Kidney (tissue), 22 donors: ENCODE measurements at places on chromosomes 2 and 18.

- DNase-seq, result no peak
Measured at GRCh38 chr18:35331367-35332087, 12.7 kb downstream of the ZNF24 start.

DNA sequence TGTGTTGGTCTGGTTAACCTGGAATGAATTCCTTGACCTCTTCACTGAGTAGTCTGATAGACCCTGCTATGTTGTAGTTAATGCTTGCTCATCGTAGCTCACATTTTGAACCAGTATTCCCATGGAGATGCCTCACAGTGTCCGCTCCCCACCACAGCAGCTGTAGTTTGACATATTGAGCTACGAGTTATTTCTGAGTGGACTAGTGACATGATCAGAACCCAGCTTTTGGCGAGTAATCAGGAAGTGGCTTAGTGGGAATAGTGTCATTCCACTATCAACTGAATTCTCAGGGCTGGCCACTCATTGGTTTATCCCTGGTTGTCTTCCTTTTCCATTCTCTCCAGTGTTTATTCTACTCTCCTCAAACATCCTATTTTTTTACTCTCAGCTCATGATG, 102.7 kb downstream of the MYO1B start:
- DNase-seq, result no peak

DNA sequence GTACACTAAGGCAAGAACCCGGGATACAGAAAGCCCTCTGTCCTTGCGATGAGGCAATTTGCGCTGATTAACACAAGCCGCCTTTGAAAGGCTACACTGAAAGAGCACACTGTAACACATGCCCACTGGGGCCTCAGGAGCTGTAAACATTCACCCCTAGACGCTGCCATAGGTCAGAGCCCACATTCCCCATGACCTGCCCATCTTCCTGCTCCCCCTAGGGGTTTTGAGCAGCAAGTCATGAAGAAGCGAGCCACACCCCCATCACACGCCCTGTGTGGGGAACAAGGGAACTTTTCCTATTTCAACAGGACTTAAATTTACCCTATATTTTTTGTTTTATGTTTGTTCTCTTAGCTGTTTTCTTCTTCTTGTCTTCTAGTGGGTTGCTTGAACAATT, 47.8 kb upstream of the SLC4A10 start:
- DNase-seq, result no peak

- DNase-seq, result no peak
Measured at GRCh38 chr2:202344178-202344577, 31.9 kb upstream of the BMPR2 start.

DNA sequence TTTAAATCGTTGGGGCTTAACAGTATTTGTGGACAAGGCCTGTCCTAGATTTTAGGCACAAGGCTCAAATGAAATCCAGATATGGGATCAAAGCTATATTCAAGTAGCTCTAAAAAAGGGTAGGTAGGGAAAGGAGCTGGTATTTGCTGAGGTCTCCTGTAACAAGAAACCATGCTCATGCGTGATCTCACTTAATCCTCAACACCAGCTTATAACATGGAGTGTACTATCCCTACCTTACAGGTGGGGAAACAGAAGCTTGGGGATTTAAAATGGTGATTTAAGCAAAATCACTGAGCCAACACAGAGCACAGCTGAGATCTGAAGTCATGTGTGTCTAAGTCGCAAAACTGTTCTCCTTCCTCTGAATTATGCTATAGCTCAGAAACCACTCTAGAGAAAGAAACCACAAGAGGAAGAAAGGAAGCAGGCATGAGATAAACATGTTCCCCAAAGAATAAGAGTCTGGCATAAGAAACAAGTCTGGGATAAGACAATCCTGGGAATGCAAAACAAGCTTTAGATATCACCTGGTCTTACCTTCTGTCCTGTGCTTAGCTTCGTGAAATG, 43.1 kb downstream of the CYRIA start:
- DNase-seq, result no peak

GRCh38 chr2:112317303-112318158, 42.1 kb downstream of the ZC3H6 start:
- no peak for DNase-seq

- no peak for DNase-seq
Measured at GRCh38 chr18:10928772-10929373, 220.5 kb downstream of the PIEZO2 start.
